ENCODE measurements at places on chromosomes 16 and 17.

DNA sequence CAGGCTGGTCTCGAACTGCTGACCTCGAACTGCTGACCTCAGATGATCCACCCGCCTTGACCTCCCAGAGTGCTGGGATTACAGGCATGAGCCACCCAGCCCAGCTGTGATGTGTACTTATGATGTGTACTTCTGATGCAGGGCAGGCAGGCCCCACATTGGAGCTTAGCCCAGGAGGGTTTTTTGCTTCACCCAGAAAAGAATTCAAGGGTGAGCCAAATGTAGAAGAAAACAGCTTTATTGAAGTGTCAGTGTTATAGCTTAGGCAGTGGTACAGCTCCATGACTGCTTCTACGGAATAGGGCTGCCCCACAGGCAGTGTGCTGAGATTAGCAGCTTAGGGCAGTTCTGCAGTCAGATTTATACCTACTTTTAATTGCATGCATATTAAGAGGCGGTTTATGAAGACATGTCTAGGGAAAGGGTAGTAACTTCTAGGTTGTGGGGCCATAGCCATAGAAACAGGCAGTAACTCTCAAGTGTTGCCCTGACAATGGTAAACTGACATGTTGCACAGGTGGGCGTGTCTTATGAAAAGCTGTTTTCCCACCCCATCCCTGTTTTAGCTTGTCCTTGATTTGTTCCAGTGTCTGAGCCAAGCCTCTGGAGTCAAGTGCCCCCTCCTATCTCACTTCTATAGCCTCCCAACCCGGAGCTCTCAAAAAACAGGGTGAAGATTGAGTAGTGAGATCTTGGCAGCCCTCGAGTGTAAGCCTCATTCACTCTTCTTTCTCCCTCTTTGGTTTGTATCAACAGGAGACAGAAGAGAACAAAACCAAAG lies 24.1 kb upstream of the POLR3E start:
- DNase-seq: no peak

DNA sequence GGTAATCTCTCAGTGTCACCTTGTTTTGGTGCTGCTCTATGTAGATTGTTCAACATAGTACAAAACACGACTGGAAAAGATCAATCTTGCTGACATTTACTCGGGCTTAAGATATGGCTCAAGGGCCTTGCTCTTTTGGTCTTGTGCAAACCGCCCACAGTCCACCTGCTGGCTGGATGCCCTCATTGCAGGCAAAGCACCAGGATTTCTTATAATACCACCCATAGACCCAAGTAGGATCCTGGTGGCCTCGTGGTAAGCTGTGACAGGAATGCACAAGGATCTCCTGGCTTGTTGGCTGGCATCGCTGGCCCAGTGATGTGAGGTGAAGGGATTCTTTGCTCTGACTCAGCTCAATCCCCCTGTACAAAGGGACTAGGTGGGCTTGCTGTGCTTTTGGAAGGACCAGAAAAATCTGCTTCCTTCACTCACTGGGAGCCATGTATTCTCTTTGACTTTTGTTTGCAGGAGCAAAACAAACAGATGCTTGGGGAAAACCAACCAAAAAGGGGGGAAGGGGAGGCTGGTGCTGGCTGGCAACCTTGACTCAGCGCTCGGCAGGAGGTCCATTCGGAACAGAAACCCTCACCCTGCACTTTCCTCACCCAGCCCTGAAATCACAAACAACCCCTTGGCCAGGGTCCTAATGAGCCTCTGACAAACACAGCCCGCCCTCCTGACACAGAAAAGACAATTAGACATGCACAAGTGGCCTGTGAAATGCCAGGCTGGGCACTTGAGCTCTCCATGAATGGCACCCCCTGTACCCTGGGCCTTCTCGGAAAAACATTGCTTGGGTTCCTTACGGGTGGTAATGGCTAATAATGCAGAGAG lies 36.6 kb upstream of the MED9 start:
- DNase-seq: peak; percentile 65

GRCh38 chr17:19024101-19025078 lies 19.8 kb upstream of the FAM83G start:
- no peak for DNase-seq

DNA sequence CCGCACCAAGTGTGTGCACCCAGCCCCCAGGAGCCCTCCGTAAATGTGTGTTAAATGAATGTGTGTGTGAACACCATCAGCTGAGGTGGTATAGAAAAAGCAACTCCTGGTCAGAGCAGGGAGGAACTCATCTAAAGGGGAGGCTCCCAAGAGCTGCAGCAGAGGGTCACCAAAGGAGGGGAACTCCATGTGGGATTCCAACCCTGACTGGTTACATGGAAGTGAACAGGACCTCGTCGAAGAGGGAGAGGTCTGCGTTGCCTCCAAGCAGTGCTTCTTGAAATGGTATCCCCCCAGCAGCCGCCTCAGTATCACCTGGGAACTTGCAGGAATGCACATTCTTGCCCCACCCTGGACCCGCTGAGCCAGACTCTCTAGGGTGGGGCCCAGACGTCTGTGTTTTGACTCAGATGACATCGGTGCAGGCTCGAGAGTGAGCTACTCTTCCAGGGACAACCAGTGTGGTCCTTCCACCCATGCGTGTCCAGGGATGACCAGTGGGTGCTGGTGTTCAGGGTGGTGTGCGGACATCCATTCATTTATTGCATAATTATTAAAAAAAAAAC lies 30.8 kb downstream of the ADCY9 start:
- no peak for DNase-seq

DNA sequence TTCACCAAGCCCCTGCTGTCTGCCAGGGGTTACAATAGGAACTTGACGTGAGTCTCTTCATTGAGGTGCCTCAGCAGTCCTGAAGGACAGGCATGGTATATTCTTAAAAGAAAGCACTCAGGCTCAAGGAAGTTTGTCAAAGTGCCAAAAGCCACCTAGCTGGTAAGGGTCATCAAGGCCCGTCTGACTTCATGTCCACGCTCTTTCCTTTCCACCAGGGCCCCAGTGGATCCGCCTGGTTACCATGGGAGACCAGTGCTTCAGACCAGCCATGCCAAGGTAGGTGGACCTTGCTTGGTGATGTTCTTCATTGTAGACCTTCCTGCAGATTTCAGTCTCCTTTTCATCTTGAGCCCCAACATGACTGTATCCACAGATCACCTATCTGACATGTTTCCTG lies 27.6 kb upstream of the CCL1 start:
- no peak for DNase-seq

GRCh38 chr16:53358884-53359283 lies 75.4 kb upstream of the RBL2 start:
- no peak for DNase-seq

GRCh38 chr16:8676737-8677375 lies 2.4 kb downstream of the ABAT start:
- DNase-seq: no peak

GRCh38 chr16:74898659-74899058 lies 86.3 kb downstream of the WDR59 start:
- DNase-seq: no peak

DNA sequence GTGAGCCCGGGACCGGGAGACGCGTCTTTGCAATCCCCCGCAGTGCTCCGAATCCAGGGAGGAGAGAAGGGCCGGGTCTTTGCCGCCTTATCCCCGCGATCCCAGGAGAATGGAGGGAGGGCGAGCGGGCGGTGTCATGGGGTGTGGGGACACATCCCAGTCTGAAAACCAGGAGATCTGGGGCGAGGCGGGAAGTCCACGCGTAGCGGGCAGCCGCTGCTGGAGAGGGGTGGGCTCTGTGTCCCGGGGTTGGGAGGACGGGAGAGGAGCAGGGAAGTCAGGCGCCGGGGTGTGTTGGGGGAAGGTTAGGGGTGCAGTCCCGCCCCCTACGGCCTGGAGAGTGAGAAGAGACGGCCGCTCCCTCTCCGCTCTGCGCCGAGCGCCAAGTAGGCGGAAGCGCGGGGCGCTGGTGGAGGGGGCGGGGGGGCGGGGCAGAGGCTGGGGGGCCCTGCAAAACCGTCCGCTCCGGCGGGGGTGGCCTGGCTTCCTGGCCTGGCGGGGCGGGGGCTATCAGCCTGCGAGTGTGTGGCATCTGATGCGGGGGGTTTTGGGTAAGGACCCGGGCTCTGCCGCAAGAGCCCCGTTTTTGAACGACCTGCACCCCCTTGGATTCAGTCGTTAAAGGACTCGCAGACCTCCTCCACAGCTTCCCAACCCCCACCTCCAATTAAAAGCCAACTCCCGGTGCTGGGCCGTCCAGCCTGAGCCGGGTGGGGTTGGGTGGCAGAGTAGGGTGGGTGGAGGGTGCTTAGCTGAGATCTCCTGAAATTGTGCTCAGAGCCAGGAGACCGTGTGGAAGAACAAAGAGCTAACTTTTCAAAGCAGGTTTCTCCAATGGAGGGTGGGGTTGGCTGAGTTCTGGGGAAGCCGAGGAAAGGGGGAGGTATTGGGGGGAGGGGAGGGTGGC lies 654 bp downstream of the LASP1 start:
- no peak for DNase-seq

GRCh38 chr16:65343556-65343955 lies 221.7 kb upstream of the CDH11 start:
- DNase-seq: no peak

- no peak for DNase-seq
Measured at GRCh38 chr16:89022051-89022836, 45.2 kb upstream of the CBFA2T3 start.

- no peak for DNase-seq
Measured at GRCh38 chr17:46121165-46121764, 72.0 kb downstream of the KANSL1 start.

GRCh38 chr16:71622088-71622487 lies 3.9 kb upstream of the MARVELD3 start:
- DNase-seq: no peak

DNA sequence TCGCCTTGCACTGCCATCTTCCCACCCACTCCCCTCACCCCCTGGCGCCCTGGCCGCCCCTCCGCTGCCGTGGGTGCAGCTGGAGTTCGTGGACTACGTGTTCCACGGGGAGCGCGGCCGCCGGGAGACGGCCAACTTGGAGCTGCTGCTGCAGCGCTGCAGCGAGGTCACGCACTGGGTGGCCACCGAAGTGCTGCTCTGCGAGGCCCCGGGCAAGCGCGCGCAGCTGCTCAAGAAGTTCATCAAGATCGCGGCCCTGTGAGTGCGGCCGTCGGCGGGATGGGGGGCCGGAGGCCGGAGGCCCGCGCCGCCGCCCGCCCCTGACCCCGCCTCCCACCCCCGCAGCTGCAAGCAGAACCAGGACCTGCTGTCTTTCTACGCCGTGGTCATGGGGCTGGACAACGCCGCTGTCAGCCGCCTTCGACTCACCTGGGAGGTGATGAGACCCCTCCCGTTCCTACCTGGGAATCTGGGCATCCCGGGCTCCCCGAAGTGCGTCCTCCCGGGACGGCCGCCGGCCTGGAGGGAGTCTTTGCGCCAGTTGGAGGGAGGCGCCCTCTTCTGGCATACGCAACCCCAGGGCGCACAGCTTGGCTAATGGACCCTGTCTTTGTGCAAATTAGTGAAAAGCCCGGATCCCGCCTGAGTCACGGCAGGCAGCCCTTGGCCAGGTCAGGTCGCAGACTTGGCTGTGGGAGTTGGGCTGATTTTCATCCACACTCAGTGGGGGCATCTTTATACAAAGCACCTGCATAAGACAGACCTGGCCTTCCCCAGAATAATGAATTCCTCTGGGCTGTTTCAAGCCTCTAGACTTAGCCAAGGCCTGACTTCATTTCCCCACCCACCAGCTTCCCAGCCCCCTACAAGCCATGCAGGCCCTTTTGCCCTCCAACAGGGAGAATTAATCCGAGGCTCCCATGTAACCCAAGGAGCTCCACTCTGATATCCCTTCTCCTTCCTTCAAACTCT lies 14.3 kb downstream of the RAPGEFL1 start:
- no peak for DNase-seq

GRCh38 chr17:33520426-33521330 lies 227.6 kb upstream of the ASIC2 start:
- no peak for DNase-seq

DNA sequence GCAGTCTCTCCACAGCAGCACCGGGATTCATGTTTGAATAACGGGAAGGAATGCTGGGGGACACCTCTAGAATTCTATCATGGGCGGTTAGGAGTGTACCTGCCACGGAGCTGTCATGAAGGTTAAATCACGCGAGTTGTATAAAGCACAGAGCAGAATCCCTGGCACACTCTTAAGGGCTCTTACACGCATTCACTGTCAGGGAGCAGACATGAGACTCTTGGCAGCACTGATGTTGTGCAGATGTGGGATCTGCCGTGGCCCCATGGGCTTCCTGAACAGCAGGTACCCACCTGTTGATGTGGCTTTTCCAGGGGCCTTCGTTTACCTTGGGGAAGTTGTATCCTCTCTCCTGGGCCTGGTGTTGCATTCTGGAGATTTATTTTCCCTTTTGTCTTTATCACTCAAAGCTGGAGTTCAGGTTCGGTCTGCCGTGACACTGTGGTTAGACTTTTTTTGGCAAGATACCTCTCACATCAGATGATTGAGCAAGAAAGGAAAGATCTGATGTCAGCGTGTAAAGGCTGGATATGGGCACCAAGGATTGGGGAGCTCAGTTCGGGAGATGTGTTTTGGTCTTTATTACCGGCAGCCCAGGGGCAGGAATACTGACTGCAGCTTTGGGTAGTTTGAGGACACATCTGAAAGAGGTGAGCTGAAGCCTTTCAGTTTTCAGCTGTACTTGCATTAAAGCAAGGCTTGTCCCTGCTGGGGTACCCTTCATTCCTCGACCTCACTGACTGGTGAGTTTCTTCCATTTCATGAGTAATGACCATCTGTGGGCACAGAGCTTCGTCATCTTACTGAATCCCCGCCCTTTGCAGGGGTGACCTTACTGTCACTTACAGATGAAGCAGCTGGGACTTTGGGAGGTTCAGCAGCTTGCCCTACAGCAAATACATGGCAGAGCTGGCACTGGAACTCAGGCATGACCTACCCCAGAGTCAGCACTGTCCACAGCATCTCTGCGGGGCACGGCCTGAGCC lies 19.3 kb downstream of the KNOP1 start:
- no peak for DNase-seq

DNA sequence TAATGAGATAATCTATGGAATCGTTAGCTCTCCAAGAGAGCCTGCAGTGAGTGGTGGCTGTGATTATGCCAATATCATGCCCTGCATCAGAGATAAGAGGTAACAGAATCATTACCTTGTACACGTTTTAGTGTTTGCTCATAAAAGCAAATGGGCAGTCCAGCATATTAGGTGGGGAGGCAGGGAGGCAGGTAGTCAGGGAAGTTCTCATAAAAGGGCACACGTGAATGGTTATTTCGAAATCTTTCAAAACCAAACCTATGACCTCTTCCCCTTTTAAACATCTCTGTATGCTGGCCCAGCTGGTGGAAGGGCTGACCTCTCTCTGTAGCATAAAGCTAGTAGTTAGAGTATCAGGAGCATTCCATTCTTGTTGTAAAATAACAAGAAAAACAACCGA lies 51.7 kb downstream of the VAT1L start:
- no peak for DNase-seq

- DNase-seq: no peak
Measured at GRCh38 chr16:53894686-53895085, 190.7 kb downstream of the FTO start.

DNA sequence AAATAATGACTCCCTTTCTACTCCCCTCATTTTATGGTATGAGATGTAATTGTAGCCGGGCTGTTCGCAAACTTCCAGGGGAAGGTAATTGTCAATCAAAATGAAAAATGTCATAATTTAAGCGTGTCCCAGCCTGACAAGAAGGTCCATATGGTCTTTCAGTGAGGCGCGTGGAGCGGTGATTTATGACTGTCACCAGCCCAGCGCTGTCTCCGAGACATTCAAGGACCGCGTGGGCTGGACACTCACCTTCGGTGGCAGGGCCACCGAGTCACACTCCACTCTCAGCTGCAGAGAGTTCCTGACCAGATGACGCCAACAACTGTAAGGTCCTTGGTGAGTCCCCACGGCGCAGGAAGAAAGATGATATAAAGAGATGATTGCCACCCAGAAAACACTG lies 157.7 kb upstream of the TNRC6C start:
- no peak for DNase-seq

- no peak for DNase-seq
Measured at GRCh38 chr17:12180644-12181261, 160.1 kb downstream of the MAP2K4 start.

GRCh38 chr17:48578616-48579470 lies 693 bp upstream of the HOXB4 start:
- DNase-seq: no peak

All from NCI-H2081 treated with DMSO at 0.1 percent for 48 hours (cell line).